Head of caudate nucleus (tissue), 42 donors: ENCODE measurements at places on chromosomes 7 and 10.

DNA sequence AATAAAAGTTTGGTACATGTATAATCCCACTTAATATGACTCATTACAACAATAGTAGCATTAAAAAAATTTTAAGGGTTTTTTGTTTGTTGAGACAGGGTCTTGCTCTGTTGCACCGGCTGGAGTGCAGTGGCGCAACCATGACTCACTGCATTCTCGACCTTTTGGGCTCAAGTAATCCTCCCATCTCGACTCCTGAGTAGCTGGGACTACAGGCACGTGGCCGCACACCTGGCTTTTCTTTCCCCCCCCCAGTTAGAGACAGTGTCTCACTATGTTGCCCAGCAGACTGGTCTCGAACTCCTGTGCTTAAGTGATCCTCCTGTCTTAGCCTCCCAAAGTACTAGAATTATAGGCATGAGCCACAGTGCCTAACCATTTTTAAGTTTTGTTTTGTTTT, 40.7 kb downstream of the KMT2C start:
- DNase-seq, result no peak

DNA sequence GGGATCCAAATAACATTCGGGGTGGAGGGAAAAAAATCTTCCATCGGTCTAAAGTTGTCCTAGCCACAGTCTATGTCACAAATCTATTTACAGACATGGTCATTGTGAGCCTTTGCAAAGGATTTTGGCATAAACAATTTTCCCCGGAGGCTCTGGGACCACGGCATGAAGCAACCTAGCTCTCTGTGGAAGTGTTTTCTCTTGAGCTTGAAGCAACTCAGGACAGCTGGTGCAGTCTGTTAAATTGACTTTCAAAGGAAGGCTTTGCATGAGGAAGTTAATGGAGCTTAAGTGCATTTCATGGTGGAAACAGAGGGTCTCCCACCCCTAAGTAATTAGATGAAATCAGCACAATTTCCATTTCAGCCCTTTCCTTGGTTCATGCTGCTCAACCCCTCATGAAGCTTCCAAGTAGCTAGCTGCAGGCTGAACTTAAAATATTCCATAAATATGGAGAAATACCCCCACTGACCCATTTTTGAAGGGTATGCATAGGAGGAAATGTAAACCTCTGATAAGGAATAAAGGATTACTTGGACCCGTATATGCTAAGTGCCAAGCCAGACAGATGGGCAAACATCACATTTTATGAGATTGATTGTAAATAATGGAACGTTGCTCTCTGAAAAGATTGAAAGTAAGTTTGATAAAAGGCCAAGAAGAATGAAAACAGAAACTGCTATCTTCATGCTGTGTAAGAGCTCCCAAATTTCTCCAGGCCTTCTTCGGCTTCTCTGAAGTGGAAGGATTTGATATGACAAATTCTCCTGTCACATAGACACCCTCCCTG, 39.9 kb downstream of the CCDC3 start:
- DNase-seq, result no peak

GRCh38 chr7:28042721-28043120, 137.9 kb downstream of the JAZF1 start:
- no peak for DNase-seq

GRCh38 chr7:150337179-150337578, 4.2 kb downstream of the RARRES2 start:
- no peak for DNase-seq

DNA sequence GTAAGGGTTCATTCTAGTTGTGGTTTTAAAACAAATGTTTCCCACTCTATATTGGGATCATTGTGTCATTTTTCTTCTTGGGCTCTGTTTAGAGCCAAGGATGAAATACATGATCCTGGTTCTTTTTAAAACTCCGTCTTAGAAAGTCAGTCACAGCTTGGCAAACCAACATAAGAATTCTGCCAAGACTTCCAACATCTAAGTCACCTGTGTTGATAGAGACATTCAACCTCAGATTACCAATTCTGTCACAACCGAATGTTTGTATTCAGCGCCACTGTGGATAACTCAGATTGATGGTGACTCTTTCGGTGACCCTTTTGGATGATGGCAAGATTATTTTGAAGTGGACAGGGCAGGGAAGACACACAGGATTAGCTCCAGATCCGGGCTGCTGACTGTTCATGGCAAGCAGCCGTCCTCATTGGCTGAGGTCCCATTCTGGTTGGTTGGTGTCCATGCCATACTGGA, 255.4 kb downstream of the ARHGAP21 start:
- DNase-seq, result no peak

GRCh38 chr10:21985541-21985940, 18.0 kb downstream of the DNAJC1 start:
- no peak for DNase-seq
